ENCODE measurements at places on chromosomes 7 and 10.

GRCh38 chr7:101941481-101942383 lies 124.3 kb downstream of the CUX1 start:
- DNase-seq = no peak

GRCh38 chr7:134943785-134944400 lies 42.4 kb upstream of the AGBL3 start:
- DNase-seq = peak; percentile 4

DNA sequence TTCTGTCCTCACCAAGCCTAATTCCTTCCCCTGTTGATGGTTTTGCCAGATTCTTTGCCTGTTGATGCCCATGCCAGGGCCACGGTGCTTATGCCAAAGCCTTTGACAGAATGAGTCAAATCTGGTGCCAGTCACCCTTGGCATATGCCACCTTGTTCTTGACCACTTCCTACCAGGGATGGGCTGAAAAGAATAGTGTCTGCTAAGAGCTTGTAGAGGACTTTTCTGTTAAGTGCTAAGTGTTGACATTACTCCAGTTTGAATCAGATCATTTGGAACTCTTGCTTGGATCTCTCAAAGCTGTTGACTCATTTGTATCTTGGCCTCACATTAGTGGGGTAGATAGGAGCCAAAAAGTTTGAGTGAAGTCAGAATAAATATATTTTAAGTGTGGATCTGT lies 661.2 kb downstream of the AUTS2 start:
- no peak for DNase-seq

DNA sequence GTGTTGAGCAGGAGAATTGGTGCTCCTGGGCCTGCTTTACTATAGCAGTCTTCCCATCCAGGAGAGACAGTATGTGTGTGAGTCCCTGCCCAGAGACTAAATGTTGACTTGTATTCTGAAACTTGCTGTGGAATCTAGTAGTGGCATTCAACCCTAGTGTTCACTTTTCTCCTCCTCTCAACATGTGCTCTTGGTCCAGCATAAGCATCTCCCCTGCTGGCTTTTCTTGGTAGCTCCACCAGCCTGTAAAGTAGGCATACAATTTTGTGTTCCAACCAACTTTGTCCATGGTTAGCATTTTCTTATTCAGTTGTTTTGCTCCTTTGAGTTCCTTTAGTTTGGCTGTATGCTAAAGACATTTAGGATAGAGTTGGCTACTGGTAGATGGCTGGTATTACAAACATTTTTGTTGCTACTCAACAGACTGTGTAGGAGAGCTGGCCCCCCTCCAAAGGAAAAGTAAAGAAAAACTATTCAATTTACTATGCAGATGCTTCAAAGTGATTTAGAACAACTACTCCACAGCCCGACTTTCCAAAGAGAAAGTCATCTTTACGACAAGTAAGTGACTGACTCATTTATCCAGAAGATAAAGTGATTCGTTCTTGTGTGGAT lies 46.0 kb downstream of the ASB4 start:
- DNase-seq = no peak

DNA sequence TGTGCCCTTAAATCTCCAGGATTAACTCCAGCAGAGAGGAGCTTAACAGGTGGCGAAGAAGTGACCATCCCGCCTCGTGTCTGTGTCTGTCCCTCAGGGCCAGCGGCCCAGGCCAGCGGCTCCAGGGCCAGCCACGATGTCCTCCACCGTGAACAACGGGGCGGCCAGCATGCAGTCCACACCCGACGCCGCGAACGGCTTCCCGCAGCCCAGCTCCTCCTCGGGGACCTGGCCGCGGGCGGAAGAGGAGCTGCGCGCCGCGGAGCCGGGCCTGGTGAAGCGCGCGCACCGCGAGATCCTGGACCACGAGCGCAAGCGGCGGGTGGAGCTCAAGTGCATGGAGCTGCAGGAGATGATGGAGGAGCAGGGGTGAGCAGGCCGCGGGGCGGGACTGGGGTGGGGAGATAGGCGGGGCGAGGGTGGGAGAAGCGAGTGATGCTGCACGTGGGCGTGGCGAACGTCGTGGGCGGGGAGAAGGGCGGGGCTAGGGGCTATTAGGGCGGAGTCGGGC lies 33.3 kb downstream of the SRRM3 start:
- peak; percentile 75 for DNase-seq

DNA sequence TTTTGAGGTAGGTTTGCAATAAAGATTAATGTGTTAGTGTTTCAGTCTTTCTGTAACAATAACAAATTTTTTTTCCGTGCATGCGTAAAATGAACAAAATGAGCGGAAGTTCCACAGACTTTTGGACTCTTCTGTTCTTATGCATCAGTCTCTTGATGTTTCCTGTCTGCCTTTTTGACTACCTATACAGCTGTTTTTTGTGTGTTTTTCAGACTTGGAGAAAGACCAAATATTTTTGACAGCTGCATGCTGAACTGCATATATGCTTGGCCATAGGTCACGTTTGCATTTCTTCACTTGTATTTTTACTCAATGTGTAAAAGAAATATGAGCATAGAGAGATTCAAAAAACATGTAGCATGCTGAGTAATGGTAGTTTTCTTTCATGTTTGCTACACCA lies 119.3 kb downstream of the BBS9 start:
- no peak for DNase-seq

DNA sequence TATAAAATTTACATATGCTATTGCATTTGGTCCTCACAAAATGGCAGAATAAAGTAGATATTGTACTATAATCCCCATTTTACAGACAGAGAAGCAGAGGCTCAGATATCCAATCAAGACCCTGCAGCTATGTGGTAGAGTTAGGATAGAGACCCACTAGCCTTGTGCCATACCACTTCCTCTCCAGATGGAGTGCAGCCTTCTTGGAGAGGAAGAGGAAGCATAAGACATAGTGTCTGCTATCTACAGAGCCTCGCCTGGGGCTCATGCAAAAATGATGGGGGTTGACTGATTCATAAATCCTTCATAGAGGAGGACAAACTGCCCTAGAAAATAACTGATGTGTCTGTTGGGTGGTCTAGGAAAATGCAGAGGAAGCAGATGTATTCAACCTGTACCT lies 447.3 kb downstream of the KCNMA1 start:
- DNase-seq = no peak
